ENCODE measurements at places on chromosomes 3 and 15.

- DNase-seq = no peak
Observed at GRCh38 chr3:44080474-44081072, 161.1 kb upstream of the TOPAZ1 start.

DNA sequence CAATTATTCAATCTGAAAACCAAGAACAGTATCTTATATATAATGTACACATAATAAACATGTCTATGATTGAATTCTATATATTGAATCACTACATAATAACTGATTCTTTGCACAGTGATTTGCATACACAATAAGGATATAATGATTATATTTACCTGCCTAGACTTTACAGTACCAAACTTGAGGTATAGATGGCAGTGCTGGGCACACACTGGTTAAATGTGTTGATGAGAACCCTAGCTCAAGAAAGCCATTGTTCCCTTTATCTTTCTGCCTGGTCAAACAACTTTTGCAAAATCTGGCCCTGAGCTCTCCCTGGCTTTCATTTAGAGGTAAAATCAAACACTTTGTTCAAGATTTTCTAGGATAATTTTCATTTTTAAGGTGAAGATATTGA lies 697.7 kb downstream of the TUSC7 start:
- no peak for DNase-seq

DNA sequence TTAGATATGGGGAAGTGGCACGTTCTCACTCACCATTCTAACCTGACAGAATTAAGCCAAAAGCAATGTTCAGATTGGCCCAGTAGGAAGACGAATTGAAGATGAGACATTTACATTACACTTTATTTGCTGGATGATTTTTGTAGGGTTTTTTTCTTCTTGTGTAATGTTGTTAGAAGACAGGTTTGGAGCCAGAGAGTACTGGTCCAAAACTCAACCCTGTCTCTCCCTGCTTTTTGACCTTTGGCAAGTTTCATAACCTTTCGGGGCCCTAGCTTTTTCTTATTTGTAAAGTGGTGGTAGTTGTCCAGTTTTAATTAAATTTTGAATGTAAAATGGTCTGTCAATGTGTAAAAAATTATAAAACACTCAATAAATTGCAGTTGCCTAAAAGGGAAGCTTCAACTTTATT lies 29.5 kb downstream of the PDE8A start:
- DNase-seq = no peak

DNA sequence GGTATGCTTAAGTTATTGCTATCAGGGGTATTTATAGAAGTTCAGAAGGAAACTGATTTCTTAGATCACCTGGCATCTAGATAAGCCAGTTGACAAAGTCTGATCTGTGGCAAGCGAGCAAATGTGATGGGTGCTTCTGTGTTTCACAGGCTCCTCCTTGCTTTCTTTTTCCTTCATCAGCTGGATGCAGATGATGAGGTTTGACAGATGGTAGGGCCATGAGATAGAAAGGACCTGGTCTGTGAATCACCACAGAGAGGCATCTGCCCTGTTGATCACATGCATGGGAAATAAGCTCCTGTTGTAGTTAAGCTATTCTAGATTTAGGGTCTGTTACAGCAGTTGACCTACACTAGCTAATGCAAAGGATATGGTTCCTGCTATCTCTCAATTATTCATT lies 372.0 kb downstream of the NEK10 start:
- DNase-seq = no peak

GRCh38 chr3:39920271-39920670 lies 110.9 kb downstream of the MYRIP start:
- no peak for DNase-seq

DNA sequence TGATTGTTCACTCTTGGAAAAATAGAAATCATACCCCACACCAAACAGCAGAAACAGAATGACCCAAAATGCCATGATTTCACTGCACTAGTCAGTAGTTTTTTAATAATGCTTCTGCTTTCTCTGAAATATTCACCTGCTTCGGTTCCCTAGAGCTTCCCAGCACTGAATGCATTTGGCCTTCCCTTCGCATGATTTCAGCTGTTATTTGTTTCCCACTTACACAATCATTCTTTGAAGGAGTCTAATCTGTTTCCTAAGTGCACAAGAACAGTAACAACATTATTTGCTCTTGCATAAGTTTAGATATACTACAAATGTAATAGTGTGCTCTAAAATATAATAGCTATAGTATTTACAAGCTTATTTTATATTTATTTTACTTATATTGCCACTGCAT lies 178.7 kb downstream of the STAC start:
- DNase-seq = no peak

DNA sequence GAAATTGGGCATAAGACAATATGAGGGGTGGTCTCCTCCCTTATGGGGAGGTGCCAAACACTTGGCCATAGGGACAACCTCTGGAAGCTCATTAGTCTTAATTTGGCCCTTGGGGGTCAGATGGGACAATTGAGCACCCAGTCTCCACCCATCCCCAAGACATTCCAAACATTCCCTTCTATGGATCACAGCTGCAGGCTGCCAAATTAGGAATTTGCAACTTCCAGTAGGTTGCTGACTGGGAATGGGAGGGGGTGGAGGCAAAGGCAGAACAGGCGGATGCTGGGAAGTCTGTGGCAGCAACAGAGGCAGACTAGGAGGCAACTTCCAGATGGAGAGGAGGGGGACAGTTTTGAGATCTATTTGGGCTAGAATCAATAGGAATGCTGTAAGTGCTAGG lies 1.4 kb upstream of the PDHB start:
- no peak for DNase-seq

DNA sequence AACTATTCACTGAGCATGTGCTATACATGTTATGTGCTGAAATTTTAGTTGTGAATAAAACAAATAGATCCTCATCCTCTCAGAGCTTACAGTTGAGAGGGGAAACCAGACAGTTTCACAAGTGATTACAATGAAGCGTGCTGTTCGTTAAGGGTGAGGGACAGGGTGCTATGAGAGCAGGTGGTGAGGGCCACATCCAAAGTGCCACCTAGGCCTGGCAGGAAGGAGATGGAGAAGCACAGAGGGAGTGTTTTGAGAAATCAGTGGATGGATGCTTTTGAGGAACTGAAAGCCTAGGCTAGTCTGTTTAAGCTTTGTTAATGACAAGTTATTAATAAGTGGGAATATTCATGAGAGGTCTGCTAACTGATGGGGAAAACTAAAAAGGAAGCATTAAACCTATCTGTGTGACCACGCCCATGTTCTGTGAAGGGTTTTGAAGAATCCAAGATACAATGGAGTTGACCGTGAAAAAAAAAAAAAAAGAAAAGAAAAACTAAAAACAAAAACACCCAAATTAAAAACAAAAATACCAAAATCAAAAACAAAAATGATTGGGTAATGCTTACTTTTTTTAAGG lies 7.3 kb downstream of the MCTP2 start:
- no peak for DNase-seq

All from T-helper 2 cell treated with Interferon-gamma antibody and Interleukin-4, amounts not matched to agents 5 μg/mL and 100 μg/mL, for 36 hours (primary cell).